ENCODE measurements at places on chromosomes 5 and 9.

DNA sequence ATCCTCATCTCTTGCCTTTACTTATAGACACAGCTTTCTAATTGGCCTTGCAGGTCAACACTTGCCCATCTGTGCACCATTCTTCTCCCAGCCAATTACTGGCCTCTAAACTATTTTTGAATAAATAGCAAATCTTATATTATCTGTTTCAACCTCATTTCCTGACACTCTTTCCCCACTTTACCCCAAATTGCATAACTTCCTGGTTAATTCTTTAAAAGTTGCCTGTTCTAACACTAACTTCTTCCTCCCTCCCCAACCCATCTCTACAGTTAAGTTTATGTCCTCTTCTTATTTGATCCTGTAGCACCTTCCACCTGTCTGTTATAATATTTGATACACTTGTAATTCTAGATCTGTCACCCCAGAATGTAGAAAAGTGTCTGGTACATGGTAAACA lies 372.1 kb downstream of the PDE4D start:
- DNase-seq = no peak

DNA sequence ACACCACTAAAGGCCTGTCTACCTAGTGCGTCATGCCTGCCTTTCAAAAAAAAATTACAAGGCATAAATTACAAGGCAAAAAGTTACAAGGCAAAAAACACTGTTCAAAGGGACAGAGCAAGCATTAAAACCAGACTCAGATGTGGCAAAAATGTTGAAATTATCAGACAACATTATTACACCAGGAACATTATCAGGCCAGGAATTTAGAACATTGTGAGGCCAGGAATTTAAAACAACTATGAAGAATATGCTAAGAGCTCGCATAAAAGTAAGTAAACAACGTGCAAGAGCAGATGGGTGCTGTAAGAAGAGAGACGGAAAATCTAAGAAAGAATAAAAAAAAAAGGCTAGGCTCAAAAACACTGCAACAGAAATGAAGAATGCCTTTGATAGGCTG lies 18.2 kb upstream of the MLANA start:
- DNase-seq = no peak

- DNase-seq = no peak
Measured at GRCh38 chr5:71597001-71597400, 9.9 kb downstream of the MCCC2 start.

DNA sequence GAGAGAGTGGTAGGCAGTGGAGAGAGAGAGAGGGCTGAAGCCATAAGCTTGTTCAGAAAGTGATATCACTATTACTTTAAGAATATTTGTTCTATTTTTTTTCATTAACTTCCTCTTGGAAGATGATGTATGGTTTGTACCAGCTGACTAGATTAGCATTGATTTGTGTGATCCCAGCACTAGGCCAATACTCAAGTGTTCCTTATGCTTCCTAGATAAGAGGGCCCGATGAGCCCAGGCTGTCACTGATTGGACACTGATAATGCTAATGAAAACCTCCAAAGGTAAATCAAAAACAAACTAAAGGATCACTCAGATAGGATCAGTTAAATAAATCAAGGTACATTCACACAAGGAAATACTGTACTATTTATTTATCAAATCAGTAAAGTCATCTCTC lies 52.7 kb upstream of the OTULINL start:
- DNase-seq = no peak

GRCh38 chr9:5593904-5594303 lies 35.0 kb upstream of the RIC1 start:
- DNase-seq = peak; percentile 12

- DNase-seq = no peak
Measured at GRCh38 chr5:154176181-154176580, 14.4 kb upstream of the GALNT10 start.

DNA sequence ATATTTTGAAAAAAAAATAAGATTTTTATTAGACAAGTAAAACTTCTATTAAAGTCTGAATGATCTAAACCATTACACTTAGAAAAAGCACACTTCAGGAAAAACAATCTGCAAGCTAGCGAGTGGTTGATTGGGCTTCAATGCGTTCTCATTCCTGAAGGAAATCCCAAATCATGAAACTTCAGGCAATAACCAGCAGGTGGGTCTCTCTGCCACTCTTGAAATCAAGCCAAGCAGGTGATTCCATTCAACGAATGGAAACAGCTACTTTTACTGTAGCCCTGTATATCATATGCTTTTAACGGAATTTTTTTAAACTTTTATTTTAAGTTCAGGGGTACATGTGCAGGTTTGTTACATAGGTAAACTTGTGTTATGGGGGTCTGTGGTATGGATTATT lies 234.5 kb upstream of the TRPM3 start:
- no peak for DNase-seq

GRCh38 chr9:2849941-2850340 lies 6.0 kb upstream of the PUM3 start:
- DNase-seq = peak; percentile 19

DNA sequence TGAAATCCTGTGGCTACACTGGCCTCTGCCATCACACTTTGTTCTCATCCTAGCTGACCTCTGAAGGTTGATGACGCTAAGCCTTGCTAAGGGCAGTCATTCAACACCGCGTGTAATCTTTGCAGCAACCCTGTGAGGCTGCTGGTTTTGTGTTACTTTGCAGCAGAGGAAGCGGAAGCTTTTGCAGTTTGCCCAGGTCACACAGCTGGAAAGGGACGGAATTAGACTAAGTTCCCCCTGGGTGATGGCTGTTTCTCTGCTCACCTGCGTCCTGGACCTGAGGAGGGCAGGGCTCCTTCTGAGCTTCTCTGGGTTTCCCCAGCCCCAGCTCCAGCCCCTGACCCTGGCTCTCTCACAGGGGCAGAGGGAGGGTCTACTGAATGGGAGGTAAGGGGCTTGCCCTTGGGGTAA lies 7.3 kb upstream of the SLC25A51 start:
- DNase-seq = no peak

- DNase-seq = no peak
Measured at GRCh38 chr5:113397046-113397445, 37.7 kb downstream of the TSSK1B start.

- no peak for DNase-seq
Measured at GRCh38 chr5:64532657-64533056, 26.8 kb downstream of the RGS7BP start.

DNA sequence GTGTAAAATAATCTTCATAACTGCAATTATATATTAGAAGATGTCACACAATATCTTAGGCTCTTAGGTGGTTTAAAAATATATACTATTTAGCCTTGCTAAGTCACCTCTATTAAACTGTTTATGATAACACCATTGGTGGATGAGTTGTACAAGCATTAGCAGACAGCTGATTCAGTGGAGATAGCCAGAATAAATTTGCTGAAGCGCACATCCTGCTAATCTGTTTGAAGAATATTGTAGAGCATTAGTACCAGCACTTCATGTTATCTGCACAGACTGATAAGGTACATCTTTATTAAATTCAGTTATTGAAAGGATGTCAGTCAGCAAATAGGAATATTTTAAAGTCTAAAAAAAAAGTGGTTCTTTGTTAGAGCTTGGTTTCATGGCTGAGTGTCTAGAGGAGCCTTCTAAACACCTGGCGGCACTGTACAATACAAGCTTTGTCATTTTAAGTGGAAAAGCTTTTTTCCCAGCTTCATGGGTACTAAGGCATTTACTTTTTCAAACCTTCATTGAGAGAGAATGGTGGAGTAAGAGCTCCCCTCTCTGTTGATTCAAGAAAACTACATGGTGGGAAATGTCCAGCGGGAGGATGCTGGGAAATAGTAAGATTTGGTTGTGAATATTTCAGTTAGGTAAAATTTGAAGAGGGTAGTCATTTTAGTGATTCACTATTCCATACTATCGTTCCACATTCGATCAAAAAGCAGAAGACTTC lies 275.1 kb downstream of the SLF1 start:
- DNase-seq = no peak

DNA sequence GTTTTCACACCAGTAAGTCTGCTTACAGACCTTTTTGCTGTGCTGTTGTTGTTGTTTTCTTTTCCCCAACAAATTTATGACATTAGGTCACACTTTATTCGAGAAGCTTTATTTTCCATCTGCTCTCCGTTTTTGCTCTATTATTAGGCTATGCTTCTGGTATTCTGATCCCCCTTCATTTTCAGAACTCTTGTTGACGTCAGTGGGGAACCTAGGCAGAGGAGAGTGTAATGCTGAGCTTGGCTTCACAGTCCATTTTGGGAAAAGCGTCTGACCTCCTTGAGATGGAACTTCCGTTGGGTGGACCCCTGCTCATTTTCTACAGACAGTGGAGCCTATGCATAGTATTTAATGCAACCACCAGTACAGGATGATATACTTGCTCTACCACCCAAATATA lies 387.9 kb upstream of the MEF2C start:
- DNase-seq = no peak

GRCh38 chr5:179250561-179251225 lies 94.6 kb downstream of the ADAMTS2 start:
- DNase-seq = no peak

GRCh38 chr5:1176473-1177391 lies 24.7 kb upstream of the SLC6A19 start:
- no peak for DNase-seq

DNA sequence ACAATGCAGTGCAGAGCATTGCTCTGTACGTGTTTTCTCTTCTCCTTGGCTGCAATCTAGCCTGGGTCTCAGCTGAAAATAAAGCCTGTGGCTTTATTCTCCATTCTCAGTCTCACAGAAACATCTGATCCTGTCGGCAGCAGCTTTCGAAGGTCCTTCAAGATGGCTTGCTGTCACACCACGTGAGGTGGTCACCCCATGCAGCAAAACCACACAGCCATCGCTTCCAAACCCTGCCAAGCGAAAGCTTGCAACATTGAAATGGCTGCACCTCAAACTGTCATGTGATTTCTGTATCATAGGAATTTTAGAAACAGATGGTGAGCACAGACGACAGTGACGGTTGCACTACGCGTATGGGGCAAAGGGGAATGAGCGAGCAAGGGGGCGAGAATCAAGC lies 98.5 kb upstream of the SMARCA2 start:
- no peak for DNase-seq

DNA sequence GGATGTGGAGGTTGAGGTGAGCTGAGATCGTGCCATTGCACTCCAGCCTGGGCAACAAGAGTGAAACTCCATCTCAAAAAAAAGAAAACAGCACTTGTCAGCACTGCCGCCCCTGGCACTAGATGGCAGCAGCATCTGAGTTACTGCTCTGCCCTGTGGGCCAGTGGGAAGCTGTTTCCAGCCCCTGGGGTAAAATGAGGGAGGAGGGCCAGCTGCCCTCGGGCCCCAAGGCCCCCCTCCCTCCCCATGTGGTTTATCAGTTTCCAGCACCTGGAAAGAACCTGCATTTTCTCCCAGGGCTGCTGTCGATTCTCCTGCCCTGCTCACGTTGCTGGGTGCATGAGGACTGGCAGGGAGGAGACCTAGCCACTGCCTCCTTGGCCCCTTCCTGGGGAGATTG lies 13.2 kb upstream of the CEL start:
- DNase-seq = peak; percentile 42

DNA sequence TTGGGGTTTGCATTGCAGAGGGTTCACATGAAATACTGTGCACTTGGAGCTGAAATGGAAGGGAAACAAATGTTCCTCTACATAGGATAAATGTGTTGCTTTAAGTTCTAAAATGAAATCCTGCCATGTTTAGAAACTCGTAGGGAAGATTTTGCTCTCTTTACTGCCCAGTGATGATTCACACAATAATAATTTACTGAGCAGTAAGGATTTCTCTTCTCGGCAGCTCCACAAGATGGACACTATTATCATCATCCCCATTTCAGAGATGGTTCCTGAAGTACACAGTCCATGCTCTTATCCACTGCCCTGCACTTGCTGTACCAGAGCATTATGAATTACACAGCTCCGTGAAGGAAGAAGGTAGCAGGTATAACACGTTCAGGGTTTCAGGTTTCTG lies 4.1 kb downstream of the HACD4 start:
- no peak for DNase-seq

- peak; percentile 32 for DNase-seq
Measured at GRCh38 chr5:154447089-154447725, 1.4 kb downstream of the SAP30L start.

DNA sequence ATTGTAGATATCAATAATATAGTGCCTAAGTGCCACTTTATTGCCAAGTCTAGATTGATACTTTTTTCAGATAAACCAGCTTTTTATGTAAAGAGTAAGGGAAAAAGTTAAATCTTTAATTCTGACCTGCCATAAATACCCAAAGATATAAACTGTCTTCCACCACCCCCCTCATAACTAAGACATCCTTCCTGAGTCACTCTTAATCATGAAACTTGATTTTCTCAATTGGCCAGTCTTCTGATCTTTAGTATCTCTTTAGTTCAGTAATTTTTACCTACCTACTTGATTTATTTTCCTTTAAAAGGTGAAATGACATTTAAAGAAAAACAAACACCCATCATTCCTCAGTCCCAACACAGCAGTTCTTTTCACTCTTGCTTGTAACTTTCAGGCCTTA lies 21.8 kb downstream of the C5orf22 start:
- no peak for DNase-seq

DNA sequence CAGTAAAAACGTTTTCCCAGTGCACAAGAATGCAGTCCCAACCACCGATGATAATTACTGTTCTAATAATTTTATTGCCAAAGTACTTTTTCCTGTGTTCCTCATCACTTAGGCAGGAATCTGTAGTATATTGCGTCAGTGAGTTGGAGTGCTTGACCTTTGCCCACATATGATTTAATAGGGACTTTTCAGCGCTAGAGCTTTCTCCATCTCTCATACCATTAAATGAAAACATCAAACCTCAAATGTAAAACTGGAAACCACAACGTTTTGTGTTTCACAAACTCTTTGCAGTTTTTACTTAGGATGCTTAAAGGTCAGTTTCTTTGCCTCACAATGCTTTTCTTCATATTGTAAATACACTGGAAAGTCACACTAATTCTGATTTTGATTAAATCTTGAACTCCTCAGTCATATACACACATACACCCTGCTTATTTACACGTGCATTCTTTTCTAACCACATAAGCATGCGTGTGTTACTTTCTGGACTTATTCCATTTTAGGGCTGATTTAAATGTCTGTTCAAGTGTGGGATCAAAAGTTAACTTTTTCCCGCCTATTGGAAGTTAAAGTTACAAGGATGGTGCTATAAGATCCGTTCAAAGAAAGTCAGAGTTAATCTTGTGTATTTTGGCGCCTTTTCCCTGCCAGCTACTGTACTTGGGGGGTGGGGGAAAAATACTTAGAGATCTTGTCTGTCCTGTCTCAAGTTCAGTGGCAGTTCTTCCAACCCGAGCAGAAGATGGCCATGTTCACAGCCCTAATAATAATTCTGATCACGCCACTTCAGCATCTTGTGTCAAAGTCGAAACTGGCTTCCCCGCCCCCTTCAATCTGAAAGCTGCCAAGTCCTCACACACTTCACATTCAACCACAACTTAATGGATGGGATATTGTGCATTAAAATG lies 6.6 kb upstream of the NFIB start:
- DNase-seq = no peak

GRCh38 chr9:97367729-97368128 lies 44.2 kb upstream of the TDRD7 start:
- no peak for DNase-seq

DNA sequence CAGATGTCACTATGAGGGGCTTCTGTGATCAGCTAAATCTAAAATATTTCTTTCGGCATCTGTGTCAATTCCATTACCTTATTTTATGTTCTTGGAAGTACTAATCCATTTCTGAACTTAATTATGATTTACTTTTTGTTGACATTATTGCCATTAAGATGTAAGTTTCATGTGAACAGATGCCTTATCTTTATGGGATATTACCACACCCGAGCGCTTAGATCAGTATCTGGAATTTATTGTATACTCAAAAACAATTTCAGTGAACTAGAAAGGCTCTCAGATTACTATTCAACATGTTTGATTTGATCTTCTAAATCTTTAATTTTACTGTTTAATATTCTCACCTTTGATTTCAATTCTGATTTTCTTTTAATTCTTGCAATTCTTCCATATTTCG lies 567.7 kb upstream of the TLE4 start:
- no peak for DNase-seq
